ENCODE measurements at places on chromosomes 13 and 19.

- no peak for DNase-seq
These were observed 156.4 kb downstream of the MYO16 start for GRCh38 chr13:108785844-108786243.

DNA sequence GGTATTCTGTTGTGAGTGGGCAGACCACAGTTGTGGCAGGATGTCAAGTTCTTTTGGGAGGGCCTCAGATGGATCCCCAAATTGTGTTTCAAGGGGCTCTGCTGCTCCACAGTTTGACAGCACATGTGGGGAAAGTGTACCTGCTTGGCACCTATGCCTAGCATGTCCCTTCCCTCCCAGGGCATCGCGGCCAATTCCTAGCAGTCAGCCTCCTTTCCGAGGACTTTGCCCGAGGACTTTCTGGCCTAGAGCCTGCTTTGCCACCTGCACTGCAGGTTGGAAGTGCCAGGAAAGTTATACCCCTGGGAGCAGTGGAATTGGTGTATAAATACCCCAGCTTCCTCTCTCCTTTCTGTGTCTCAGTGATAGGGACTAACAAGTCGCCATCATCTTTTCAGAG, 11.9 kb upstream of the GPR12 start:
- no peak for DNase-seq

GRCh38 chr13:31919971-31920726, 111.4 kb upstream of the FRY start:
- DNase-seq, result no peak

DNA sequence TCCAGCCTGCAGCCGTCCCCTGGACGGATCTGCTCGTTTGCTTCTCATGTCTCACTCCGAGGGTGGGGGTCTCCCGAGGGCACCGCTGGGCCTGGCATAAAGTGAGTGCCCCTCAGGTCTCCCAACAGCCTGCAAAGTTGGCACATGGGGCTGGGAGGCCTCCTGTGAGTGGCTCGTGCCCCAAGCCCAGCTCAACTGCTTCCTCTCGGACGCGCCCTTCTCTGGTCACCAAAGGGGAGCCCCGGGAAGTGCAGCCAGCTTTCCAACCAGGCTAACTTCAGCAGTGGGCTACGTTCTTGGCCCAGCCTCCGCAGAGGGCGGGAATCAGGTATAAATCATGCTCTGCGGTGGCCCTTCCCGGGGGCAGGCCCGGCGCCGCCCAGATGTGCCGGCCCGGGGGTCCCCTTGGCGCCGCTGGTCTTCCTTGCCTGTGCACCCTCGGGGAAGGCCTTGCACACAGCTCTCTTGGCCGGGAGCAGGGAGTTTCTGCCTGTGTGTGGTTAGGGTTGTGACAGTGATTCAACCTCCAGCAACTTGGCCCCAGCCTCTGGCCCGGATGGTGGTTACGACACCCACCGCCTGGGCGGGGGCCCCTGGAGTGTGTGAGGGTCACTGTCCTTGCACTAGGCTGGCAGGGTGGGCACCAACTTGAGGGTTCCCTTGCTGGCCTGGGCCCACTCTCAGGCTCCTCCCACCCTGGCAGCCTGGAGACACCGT, 20.7 kb downstream of the CEBPG start:
- no peak for DNase-seq

GRCh38 chr13:75530549-75530961, 7.1 kb downstream of the COMMD6 start:
- no peak for DNase-seq
